HepG2 (cell line): ENCODE measurements at places on chromosomes 1 and 21. TPM values are rescaled to one million over a fixed set of nuclear protein-coding genes. Genes with fewer than 3 reads are reported as not detected.

Gene FOXD3
- not detected in 2 replicates for total RNA-seq

- no peak overlapping the region for H3K27ac ChIP-seq
- no peak for DNase-seq
- H3K36me3 ChIP-seq: 0 out of 2 replicates have a peak, but pooled peaks cover 3% of the 10 kb centered on the region
- no peaks in the 10 kb centered on the region; the same call in 1 of the 2 replicates for H3K27me3 ChIP-seq
These were observed 3.2 kb downstream of the UHMK1 start for GRCh38 chr1:162500805-162501204.

DNA sequence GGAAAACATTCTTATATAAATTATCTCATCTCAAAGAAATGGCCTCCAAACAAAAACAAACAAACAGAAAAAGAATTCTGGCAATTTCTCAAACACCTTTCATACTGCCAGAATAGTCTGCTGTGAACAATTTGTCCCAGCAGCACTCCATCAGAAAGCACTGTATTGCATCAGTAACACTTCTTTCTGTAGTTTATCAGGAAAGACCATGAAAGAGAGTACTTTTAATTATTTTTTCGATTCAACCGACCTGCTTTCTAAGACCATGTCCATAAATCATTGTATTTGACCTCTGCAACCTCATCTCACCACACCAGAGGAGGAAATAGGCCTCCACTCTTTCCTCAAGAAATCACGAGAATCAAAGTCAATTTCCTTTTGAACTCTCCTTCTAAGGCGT, 1579.9 kb downstream of the MRPL39 start:
- H3K4me3 ChIP-seq: no peak overlapping the region
- no peaks in the 10 kb centered on the region for H3K27me3 ChIP-seq
- no peak overlapping the region for H3K27ac ChIP-seq
- H3K36me3 ChIP-seq: no peaks in the 10 kb centered on the region
- no peaks in the 10 kb centered on the region for H3K4me1 ChIP-seq

GRCh38 chr1:97893844-97894243, 27.0 kb downstream of the DPYD start:
- no peaks in the 10 kb centered on the region for H3K36me3 ChIP-seq
- no peak for DNase-seq
- H3K27ac ChIP-seq: no peak overlapping the region
- no peaks in the 10 kb centered on the region for H3K4me1 ChIP-seq

DNA sequence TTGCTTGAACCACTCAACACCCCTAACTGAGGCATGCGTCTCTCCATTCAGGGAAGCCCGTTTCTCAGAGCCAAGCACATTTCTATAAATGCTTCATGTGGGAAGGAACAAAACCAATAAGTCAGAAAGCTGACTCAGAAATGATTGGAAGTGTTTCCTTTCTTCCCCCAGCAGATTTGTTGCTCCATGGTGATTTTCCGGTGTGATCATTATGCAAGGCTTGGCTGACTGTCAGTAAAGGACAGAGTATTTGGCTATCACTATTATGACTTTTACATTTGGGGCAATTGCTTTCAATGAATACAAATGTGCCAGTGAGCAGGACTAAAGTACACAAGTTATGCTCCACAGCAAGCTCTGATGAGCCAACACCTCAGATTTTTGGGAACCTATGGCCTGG, 53.3 kb upstream of the ZC3H11B start:
- no peaks in the 10 kb centered on the region for H3K27me3 ChIP-seq
- peaks cover 14% of the 10 kb centered on the region for H3K4me1 ChIP-seq
- H3K27ac ChIP-seq: no peak overlapping the region

Gene GBP7
- total RNA-seq: not detected in 2 replicates

Gene GPR153
- total RNA-seq: 0.27 and 0.31 TPM in 2 replicates

- no peak for DNase-seq
- H3K27me3 ChIP-seq: no peaks in the 10 kb centered on the region
- no peak overlapping the region for H3K27ac ChIP-seq
- no peaks in the 10 kb centered on the region for H3K4me1 ChIP-seq
- no peak overlapping the region for H3K4me3 ChIP-seq
These were observed 286.2 kb downstream of the SPATA17 start for GRCh38 chr1:217917281-217917887.

Gene DENND2C
- total RNA-seq: 0.25 and 0.33 TPM in 2 replicates

GRCh38 chr21:28138272-28138671, 854.4 kb downstream of the LTN1 start:
- no peak overlapping the region for H3K4me3 ChIP-seq
- H3K27me3 ChIP-seq: no peaks in the 10 kb centered on the region
- no peaks in the 10 kb centered on the region for H3K4me1 ChIP-seq
- no peak for DNase-seq

DNA sequence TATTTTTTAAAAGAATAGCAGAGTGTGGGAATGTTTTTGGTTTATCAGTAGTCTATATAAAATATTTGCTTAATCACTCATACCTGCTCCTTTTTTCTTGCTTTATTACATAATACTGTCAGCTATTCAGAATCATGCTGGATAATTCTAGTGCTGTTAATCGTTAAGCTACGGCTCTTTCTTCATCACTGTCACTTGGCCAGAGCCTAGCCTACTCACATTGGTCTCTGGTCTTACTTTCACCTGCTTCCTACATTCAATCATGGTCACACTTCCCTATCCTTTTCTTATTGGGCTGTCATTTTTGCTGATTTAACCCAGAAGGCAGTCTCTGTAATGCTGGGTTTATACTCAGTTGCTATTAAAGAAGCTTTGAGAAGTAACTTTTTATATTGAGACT, 2.5 kb downstream of the KLHL20 start:
- H3K36me3 ChIP-seq: 0 out of 3 replicates have a peak, but pooled peaks cover 3% of the 10 kb centered on the region
- H3K4me1 ChIP-seq: peaks cover 15% of the 10 kb centered on the region
- H3K4me3 ChIP-seq: no peak overlapping the region

GRCh38 chr1:3604468-3604974, 6.8 kb downstream of the MEGF6 start:
- no peak for DNase-seq
- peaks cover 17% of the 10 kb centered on the region for H3K27me3 ChIP-seq
- no peak overlapping the region for H3K4me3 ChIP-seq
- H3K36me3 ChIP-seq: no peaks in the 10 kb centered on the region
- no peak overlapping the region for H3K27ac ChIP-seq

DNA sequence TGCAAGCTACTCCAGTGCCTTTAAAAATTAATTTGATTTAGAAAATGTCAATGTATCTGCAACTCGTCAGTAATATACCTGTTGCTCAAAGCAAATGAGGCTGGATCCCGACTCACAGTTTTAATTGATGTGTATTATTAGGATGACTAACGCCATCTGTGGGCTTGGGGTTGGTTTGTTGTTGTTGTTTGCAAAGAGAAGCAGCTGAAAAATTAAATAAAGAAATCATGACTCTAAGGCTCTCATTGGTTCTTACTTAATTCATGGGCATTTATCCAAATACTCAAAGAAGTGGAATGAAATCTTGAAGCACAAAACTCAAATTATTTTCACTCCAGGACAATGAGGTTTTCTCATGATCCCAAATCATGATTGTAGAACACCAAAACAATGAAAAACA, 46.4 kb downstream of the SEC16B start:
- no peak overlapping the region for H3K27ac ChIP-seq
- H3K36me3 ChIP-seq: no peaks in the 10 kb centered on the region
- H3K4me1 ChIP-seq: no peaks in the 10 kb centered on the region
- H3K27me3 ChIP-seq: no peaks in the 10 kb centered on the region
- no peak for DNase-seq

Gene LRRC71
- not detected in 2 replicates for total RNA-seq

- no peak overlapping the region for H3K27ac ChIP-seq
- no peak overlapping the region for H3K4me3 ChIP-seq
- peaks cover 22% of the 10 kb centered on the region for H3K27me3 ChIP-seq
- DNase-seq: no peak
- H3K4me1 ChIP-seq: peaks cover 17% of the 10 kb centered on the region
These were observed 120.3 kb downstream of the PTPRU start for GRCh38 chr1:29356663-29357062.

DNA sequence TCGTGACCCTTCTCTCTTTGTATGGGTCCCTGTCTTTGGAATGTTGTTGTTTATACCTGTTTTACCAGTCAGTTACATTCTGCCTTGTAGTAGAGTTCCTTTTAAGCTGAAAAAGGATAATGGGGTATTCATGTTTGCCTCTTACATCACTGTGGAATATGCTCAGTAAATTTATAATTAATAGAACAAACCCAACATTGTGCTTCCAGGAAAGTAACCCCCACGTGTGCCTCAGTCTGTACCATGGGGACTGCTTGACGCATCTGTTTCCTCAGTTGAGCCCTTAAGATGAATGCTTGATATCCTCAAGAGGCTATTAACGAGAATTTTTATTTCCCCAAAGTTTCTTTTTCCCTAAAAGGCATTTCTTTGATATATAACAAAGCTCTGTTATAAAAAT, 73.4 kb downstream of the ST6GALNAC3 start:
- no peaks in the 10 kb centered on the region; the same call in 2 of the 3 replicates for H3K27me3 ChIP-seq
- no peak overlapping the region for H3K4me3 ChIP-seq

DNA sequence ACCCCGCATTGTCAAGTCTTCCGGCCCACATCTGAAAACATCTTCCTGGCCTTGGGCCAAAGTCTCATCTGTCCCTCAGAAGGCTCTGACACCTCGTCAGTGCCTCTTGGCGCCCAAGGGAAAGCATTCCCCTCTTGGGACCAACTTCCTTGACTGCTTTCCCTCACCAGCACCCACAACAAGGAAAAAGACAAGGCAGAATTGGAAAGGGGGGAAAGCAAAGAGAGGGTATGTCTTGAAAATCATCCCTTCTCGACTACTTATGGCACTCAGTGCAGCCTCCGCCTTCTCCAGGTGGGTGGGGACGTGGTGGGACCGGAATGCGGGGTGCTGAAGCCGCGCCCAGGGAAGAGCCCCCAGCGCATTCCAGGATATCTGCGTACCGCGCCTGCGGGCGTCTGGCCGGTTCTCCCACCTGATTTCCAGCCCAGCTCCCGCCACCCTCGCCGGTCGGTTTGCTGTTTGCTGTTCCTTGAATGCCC, 554 bp upstream of the SLC39A1 start:
- peak overlapping the region; percentile 90 for H3K4me3 ChIP-seq
- peaks cover 48% of the 10 kb centered on the region for H3K4me1 ChIP-seq
- H3K27me3 ChIP-seq: no peaks in the 10 kb centered on the region; the same call in 2 of the 3 replicates
- H3K27ac ChIP-seq: peak overlapping the region; percentile 79

- no peak for DNase-seq
- no peaks in the 10 kb centered on the region for H3K4me1 ChIP-seq
These were observed 60.0 kb downstream of the MEGF6 start for GRCh38 chr1:3551290-3551678.

- H3K4me3 ChIP-seq: no peak overlapping the region
- H3K36me3 ChIP-seq: no peaks in the 10 kb centered on the region
- no peaks in the 10 kb centered on the region for H3K27me3 ChIP-seq
These were observed 56.7 kb downstream of the AKT3 start for GRCh38 chr1:243793298-243793697.

- no peak for DNase-seq
- H3K27me3 ChIP-seq: no peaks in the 10 kb centered on the region
- no peaks in the 10 kb centered on the region for H3K36me3 ChIP-seq
- peaks cover 53% of the 10 kb centered on the region for H3K4me1 ChIP-seq
These were observed 1.0 kb upstream of the ARID1A start for GRCh38 chr1:26694638-26695355.

DNA sequence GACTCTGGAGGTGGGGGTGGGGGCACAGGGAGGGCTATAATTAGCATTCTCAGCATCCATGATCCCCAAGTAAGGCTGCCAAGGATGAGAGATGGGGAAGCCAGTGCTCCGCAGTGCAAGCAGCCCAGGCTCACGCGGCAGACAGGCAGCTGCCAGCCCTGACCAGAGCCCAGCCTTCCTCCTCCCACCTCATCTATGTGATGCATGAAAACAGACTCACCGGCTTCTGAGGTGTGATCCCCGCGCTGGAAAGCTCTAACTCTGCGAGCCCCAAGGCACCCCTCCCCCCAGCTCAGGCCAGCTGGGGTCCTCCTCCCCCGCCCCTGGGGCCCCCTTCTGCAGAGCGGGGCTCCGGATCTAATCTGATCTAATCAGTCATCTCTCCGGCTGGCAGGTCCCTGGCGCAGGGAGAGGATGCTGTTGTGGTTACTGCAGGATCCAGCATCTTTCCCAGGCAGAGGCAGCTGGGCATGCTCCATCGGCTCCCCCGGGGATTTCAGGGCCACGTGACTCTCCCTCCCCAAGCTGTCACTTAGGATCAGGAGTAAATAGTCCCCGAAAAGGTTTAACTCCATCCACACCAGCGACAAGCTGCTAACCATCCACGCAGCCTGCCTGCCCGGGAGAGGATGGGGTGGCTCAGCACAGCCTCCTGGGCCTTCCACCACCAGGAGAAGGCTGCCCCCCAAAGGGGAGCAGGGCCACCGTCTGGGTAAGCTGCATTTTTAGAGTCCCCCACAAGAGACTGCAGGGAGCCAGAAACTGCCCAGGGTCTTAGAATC, at the start of gene PLEKHA6:
TSS of gene PLEKHA6 (minus strand) at position 456 of the 782 bp plus-strand sequence. CDS start 86,202 bp downstream, outside the sequence.
- H3K36me3 ChIP-seq: no peaks in the 10 kb centered on the region
- DNase-seq: no peak
- no peaks in the 10 kb centered on the region for H3K27me3 ChIP-seq
- H3K4me1 ChIP-seq: peaks cover 16% of the 10 kb centered on the region
- no peak within 1 kb of the TSS for H3K4me3 ChIP-seq

GRCh38 chr1:68976916-68977610, 480.2 kb upstream of the DEPDC1 start:
- no peaks in the 10 kb centered on the region for H3K4me1 ChIP-seq
- no peak for DNase-seq
- no peak overlapping the region for H3K4me3 ChIP-seq
- no peaks in the 10 kb centered on the region for H3K27me3 ChIP-seq
- H3K36me3 ChIP-seq: no peaks in the 10 kb centered on the region

GRCh38 chr21:33025106-33025488, 638 bp upstream of the OLIG2 start:
- H3K27me3 ChIP-seq: peaks cover 92% of the 10 kb centered on the region
- no peak overlapping the region for H3K27ac ChIP-seq
- no peak for DNase-seq
- no peak overlapping the region for H3K4me3 ChIP-seq
- H3K4me1 ChIP-seq: no peaks in the 10 kb centered on the region

- peak; percentile 56 for DNase-seq
- H3K4me1 ChIP-seq: no peaks in the 10 kb centered on the region
- peaks cover 5% of the 10 kb centered on the region for H3K27me3 ChIP-seq
These were observed 6.0 kb upstream of the UBL4B start for GRCh38 chr1:110106013-110106941.

DNA sequence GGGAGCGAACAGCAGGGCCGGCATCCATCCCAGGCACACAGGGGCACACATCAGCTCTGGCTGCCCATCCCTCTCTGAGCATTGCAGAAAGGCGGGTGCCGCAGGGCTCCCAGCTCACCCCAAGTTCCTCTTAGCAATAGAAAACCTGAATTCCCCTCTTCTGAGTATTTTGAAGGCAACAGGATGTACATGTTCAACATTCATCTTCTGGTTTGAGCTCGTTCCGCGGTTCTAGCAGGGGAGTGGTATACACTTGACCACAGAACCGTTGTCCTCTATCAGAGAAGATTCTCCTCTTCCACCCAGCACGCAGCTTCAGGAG, 23.6 kb downstream of the ACTA1 start:
- H3K27ac ChIP-seq: no peak overlapping the region
- DNase-seq: no peak
- H3K36me3 ChIP-seq: no peaks in the 10 kb centered on the region
- H3K4me1 ChIP-seq: peaks cover 66% of the 10 kb centered on the region

Gene CD1E
- not detected in 2 replicates for total RNA-seq

Gene FBXO44
- total RNA-seq: 13.4 and 22.4 TPM in 2 replicates
